Heart left ventricle (tissue), 16 donors: ENCODE measurements at places on chromosomes 6 and 20. TPM values are rescaled to one million over a fixed set of nuclear protein-coding genes. Genes with fewer than 3 reads are reported as not detected.

The SPATA25 gene
- 1.4 TPM for total RNA-seq

- no peak for DNase-seq
Observed at GRCh38 chr6:79042799-79043126, 35.3 kb downstream of the PHIP start.

The RAMACL gene
- total RNA-seq: 2.0 TPM

The TSPO2 gene
- total RNA-seq: not detected

GRCh38 chr6:142568857-142569597 is 267.2 kb downstream of the ADGRG6 start:
- DNase-seq: no peak

The TP53TG5 gene
- 0.58 TPM for total RNA-seq

The FAM83C gene
- total RNA-seq: not detected

DNA sequence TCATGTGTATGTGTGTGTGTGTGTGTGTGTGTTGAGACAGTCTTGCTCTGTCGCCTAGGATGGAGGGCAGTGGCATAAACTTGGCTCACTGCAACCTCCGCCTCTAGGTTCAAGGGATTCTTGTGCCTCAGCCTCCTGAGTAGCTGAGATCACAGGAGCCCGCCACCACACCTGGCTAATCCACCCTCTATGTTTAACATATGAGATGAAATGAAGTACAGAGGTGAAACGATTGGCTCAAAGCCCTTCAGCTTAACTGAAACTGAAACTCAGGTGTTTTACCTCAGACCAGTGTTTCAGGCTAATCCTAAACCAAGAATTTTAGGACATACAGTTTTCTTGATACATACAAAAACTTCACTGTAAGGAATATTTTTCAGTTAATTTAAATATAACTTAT is 167.3 kb downstream of the KCNQ5 start:
- DNase-seq: no peak

The HCK gene
- 3.1 TPM for total RNA-seq

DNA sequence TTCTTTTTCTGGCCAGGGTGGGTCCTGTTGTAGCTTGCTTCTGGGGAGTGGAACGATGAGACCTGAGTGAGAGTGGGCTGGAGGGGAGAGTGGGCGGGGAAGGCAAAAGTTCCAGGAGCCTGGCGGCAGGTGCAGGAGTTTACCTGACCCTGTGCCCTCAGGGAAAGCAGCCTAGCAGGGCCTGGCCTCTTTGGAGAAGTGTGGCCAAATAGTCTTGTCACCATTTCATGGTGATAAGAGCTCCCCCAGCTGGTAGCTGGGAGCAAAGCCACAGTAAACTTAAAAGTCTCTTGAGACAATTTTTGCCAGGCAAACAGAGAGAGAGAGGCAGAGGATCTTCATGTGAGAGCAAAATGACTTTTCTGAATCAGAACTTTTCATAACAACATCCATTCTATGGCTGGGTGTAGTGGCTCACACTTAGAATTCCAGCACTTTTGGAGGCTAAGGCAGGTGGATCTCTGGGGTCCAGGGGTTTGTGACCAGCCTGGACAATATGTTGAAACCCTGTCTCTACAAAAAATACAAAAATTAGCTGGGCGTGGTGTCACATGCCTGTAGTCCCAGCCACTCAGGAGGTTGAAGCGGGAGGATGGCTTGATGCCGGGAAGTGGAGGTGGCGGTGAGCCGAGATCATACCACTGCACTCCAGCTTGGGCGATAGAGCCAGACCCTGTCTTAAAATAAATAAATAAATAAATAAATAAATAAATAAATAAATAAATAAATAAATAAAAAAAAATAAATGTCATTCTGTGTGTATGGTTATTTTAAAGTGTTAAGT is 161.8 kb upstream of the SCGN start:
- DNase-seq: peak; percentile 61

- DNase-seq: no peak
Observed at GRCh38 chr6:6695625-6696276, 107.2 kb downstream of the LY86 start.

DNA sequence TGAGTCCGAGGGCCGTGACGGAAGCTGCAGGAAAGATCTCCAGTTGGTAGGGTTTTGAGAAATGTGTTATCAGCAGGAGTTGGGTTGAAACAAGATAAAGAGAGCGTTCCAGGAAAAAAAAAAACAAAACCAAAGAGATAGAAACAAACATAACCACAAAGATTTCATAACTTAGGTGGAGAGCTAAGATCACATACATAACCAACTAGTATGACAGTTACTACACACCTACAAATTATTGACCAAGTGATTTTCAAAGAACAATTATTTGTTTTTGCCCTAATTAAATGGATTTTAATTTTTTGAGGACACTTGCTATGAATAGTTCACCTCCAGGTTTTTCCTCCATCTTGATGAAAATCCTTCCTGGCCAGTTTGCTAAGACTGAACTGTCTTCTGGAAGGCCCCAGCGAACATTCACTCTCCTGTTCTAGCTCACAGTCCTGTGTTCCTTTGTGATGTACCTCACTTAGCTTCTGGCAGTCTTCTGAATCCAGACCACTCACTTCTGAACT is 69.4 kb downstream of the SNX9 start:
- no peak for DNase-seq
